ENCODE measurements at places on chromosomes 5 and 9.

DNA sequence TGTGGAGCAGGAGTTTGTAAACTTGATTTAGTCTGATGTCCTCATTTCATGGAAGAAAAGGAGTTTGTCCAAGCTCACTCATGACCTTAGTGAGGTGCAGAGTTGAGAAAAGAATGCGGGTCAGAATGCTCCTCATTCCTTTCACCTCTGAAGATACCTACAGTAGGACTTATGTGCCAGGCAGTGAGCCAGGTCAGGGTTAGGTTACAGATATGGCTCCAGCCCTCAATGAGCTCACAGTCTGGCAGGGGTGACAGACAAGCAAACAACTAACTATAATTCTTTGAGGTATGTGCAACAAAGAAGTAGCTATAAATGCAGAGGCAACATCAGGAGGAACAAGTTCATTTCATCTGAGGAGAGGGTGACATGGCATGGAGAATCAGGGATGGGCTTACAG lies 102.5 kb downstream of the SPATA31D1 start:
- no peak for DNase-seq

GRCh38 chr5:171428168-171428696 lies 8.8 kb downstream of the FGF18 start:
- DNase-seq = no peak

- no peak for DNase-seq
Measured at GRCh38 chr5:58544195-58544594, 38.7 kb upstream of the RAB3C start.

GRCh38 chr5:163533223-163533622 lies 27.8 kb downstream of the MAT2B start:
- no peak for DNase-seq

DNA sequence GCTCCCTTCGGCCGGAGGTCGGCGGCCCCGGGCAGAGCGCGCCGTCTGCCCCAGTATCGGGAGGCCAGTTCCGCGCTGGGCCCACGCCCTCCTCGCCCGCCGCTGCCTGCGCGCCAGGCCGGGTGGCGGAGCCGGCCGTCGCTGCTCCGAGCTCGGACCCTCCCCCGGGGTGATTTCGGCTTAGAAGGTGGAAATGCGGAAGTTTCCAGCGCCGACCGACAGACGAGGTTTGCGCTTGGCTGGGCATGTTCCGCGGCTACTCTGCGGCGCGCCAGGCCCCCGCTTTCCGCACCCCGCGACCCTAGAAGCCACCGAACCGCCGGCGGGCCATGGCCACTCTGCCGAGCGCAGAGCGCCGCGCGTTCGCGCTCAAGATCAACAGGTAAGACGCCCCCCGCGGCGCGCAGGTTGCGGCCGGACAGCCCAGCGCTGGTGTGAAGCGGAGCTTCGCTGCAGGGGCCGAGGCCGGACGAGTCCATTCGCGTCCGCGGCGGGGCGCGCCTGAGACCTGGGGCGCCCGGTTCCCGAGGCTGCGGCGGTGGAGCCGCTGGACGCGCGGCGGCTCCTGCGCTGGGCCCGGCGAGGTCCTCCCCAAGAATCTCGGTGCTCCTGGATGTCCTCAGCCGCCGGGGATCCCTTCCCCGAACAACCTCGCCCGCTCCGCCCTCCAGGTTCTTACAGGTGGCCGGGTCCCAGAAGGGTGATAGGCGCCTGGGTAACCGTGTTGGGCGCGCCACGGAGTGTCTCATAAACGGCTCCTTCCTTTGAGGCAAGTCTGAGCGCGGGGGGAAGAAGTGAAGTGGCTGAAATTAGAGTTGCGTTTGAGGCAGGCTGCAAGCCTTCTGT lies at the start of gene DOCK8:
DOCK8 (plus strand) TSS at position 218 of the 846 bp plus-strand sequence; CDS start at position 330, 112 bp downstream.
- DNase-seq = peak; percentile 59

DNA sequence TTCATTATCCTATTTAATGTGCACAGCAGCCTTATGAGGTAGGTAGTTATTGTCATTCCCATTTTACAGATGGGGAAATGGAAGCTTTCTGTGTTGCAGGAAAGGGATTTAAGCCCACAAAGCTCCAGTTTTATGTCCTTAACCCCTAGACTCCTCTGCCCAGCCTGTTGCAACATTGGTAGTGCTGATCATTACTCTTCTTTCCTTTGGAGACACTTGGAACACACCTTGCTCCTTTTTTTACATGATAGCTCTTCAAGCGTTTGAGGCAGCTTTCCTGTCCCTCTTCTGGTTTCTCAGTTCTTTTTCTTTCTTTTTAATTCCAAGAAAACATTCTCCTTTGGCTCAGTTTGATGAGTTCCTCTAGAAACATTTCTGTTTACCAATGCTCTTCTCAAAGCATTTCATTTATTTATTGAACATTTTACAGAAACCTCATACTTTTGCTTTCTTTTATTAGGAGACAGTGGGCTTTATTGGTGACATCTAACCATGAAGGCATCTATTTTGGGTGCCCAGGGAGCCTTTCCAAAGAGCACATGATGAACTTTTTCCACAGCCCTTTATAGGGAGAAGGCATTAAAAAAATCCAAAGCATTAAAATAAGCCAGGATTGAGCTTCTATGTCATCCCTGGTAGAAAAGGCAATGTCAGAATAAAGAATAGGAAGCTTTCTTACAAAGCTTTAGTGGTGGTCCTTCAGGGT lies 218.0 kb downstream of the TMEM38B start:
- DNase-seq = no peak

- no peak for DNase-seq
Measured at GRCh38 chr5:124910354-124911016, 164.0 kb upstream of the ZNF608 start.

GRCh38 chr5:175718401-175719108 lies 60.7 kb downstream of the HRH2 start:
- DNase-seq = peak; percentile 63

- DNase-seq = no peak
Measured at GRCh38 chr9:120659209-120659608, 55.1 kb downstream of the MEGF9 start.

- no peak for DNase-seq
Measured at GRCh38 chr5:6576861-6577501, 55.9 kb downstream of the NSUN2 start.

- no peak for DNase-seq
Measured at GRCh38 chr5:164188733-164189148, 683.3 kb downstream of the MAT2B start.

DNA sequence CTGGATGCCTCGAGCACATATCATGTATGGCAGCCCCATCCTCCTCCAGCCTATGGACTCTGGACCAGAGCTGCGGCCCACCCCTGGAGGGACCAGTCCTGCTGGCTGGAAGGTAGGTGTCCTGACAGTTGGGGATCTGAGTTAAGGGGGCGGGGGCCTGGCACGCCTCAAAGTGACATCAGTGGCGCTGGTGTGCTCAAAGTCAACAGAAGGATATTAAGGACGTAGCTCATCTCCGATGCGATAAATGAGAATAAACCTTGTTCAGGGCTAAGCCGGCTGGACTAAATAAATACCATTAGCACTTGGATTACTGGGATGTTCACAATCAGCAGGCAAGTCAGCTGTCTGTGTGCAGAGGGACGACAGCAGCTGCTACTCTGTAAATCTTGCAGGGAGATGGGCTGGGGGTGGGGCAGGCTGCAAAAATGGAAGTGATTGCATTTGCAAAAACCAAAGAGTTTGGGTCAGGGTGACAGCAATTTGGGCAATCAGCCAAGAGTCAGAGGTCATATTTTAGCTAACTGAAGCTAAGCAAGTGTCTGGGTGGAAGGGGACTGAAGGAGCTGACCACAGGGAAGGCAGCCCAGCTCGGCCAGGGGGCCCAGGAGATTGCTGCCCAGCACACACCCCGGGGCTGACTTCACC lies 80.0 kb upstream of the LRRTM2 start:
- DNase-seq = no peak

- DNase-seq = no peak
Measured at GRCh38 chr5:110027527-110028322, 338.0 kb downstream of the MAN2A1 start.

DNA sequence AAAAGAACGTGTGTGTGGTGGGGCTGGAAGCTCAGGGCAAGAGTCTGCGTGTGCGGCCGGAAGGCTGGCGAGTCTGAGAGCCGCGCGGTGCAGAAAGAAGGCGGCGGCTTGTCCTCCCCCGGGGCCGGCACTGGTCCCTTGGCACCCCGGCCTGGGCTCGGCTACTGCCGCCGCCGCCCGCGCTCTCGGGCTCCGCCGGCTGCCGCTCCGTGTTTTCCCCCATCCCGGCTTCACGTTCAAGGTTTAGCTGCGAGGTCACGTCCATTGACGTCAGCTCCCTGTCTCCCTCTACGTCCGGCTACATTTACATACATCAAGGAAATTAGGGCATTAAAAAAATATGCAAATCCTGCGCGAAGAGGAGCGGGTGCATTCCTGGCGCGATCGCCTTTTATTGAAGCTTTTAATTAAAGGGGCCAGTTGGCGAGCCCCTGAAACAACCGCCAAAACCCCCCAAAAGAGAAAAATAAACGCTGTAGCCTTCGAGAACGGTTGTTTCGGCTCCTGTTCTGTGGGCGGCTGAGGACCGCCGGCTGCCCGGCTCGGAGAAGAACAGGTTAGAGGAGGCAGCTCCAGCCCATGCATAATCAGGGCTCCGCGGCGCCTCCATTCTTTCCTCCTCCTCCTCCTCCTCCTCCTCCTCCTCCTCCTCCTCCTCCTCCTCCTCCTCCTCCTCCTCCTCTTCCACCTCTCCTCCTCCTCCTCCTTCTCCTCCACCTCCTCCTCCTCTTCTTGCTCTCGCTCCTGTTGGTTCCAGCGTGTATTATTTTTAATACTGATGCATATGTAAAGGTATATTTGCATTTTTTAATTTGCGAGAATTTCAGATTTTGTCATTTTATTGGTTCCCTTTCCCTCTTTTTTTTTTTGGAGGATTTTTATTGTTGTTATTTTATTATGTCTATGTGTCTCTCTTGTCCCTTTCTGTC lies 207.0 kb downstream of the MEF2C start:
- no peak for DNase-seq

DNA sequence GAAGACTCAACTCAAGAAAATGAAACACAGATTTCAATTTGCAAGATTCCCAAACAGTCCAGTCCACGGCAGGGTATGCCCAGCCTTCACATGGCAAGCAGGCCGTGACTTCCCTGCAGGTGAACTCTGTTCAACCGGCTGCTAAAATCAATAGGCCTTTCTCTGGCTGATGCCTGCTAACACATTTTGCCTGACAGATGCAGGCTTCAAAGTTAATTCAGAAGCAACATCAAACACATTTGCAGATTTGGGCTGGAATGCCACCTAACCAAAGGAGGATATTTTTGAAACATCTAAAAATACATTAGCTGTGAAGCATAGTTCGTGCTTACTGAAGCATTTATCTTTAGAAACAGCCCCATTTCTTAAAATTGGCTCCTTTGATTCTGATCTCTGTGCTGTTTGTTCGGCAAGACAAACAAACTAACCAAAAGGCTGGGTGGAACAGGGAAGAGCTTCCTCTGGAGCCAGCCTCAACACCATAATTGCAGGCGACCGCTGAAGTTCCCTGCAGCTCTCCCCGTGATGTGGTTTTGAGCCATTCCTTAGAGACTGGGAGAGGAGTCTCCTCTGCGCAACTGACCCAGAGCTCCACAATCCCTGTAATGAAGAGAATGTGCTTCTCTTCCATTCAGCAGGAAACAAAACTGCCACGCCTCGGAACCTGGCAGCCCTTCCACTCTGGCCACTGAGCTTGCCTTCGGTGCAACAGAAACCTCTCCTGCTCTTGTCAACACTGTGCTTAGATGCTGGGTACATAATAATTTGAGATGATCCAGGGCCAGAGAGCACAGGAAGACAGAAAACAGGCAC lies 126.5 kb downstream of the MYO10 start:
- no peak for DNase-seq

DNA sequence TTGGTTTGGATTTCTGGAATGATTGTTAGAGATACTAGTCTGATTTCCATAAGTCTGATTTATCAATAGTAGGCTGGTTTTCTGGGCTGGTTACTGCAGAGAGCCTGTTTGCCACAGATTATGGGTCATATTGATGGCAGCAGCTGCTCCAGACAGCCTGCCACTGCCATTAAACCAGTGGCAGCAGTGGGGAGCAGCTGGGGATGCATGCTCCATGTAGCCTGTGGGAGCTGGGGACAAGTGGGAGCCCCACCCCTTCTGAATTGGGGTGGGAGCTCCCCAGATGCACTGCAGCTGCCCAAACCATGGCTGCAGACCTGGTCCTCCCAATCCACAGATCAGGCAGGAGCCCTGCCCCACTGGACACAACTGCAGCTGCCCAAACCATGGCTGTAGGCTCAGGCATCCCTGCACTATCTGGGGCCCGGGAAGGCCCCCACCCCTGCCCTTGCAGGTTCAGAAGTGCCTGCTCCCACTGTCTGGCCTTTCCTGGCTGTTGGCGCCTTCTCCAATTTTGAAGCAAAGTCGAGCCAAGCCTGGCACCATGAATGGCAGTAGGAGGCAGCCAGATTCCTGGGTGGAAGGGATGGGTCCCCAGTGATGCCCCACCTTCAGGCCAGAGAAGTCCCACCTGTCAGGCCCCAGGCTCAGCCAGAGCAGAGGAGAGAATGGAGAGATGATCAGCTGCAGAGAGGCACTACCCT lies 402.9 kb upstream of the TYRP1 start:
- DNase-seq = no peak
